ENCODE measurements at places on chromosomes 4 and X.

- no peak for DNase-seq
Observed at GRCh38 chr4:153541456-153542096, 75.4 kb downstream of the TMEM131L start.

- DNase-seq = no peak
Observed at GRCh38 chrX:70762285-70762684, 146.2 kb downstream of the TEX11 start.

- DNase-seq = no peak
Observed at GRCh38 chr4:27917381-27917780, 1056.7 kb downstream of the STIM2 start.

DNA sequence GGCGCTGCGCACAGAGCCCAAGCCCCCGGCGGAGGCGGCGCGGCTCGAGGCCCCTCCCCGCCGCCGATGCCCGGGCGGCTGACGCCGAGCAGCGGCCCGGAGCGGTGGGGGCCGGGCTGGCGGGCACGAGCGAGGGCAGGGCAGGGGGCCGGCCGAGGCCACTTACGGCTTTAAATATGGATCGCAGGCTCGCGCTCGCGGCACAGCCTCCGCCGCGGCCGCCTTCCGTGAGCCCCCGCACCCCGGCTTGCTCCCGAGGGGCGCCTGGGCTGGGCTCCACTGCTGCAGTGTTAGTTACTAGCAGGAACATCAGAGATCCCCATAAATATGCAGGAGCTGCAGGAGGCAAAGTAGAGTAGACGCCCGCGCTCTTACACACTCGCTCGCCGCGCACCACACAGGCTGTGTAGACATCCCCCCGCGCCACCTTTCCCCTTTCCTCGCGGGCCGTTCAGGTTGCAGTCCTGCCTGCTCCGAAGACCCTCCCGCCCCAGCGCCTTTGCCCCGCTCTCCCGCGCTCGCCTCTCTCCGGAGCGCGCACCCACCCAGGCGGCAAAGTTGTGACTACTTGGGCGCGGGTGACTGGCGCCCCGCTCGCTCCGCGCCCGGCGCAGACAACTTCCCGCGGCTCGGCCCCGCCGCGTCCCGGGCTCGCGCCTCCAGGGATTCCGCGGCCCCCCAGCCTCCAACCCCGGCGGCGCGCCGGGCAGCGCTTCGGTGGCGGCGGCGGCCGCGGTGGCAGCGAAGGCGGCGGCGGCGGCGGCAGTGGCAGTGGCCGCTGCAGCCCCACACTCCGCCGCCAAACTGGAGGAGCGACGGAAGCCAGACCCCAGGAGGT lies 152.0 kb upstream of the SLC4A4 start:
- no peak for DNase-seq

DNA sequence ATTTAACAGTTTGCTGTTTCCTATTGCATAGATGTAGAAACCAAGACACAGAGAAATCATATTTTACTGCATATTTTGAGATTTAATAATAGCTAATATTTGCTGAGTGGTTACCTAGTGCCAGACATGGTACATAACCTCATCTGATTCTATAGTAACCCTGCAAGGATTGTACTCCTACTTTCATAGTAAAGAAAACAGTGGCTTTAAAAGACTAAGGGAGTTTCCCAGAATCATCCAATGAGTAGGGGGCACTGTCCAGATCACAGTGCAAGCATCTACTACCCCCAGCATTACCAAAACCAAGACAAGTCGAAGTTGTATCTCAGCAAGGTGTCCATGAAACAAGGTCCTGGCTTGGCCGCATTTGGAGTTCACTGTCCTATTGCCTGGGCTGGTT lies 224.5 kb upstream of the TENM3 start:
- DNase-seq = no peak

GRCh38 chr4:11743236-11743635 lies 314.5 kb upstream of the HS3ST1 start:
- no peak for DNase-seq

DNA sequence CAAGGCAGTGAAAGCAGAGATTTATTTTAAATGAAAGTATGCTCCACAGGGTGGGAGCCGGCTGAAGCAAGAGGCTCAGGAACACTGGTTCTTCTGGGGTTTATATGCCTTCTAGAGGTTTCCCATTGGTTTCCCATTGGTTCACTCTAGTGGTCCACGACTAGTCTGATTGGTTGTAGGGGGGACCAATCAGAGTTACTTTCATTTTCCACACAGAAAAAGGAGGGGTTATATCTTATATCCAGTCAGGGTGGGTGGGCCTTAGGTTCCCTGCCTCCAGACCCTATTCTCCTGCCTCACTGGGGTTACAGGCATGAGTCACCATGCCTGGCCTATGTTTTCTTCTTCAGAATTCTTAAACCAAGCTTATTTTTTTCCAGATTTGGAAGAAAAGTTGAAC lies 101.6 kb downstream of the KLHL8 start:
- DNase-seq = no peak

GRCh38 chr4:123889507-123889906 lies 492.9 kb downstream of the SPRY1 start:
- DNase-seq = peak; percentile 18

DNA sequence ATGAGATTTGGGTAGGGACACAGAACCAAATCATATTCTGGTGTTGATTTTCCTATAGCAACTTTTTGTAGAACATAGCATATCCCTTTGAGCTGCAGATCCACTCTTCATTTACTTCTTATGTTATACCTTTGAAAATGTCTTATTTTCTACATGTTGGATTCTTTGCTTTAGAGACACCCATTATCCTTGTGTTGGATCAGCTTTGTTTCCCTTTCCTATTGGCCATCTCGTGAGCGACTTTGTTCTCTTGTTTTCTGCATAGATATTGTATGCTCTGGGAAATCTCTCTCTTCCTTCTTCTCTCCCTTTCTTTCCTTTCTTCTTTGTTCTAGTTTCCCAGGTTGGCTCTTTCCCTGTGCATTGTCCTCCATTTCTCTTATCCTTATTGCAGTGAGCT lies 59.6 kb downstream of the DRD5 start:
- DNase-seq = no peak

DNA sequence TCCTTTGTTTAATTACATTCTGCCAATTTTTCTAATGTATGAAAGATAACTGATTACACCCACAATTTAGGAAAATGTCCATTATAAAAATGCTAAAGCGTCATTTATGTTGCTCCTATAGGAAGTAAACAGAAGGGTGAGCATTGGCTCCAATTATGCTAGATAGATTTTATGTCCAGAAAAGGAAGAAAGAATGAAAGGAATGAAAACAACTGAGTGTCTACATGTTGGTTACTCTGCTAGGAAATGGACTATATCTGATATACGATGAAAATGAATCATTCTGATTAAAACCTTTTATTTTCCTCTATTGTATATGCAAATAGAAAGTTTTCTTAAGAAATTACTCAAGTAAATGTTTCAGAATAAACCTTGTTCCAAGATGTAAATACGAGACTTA lies 1.6 kb downstream of the ENAM start:
- no peak for DNase-seq

DNA sequence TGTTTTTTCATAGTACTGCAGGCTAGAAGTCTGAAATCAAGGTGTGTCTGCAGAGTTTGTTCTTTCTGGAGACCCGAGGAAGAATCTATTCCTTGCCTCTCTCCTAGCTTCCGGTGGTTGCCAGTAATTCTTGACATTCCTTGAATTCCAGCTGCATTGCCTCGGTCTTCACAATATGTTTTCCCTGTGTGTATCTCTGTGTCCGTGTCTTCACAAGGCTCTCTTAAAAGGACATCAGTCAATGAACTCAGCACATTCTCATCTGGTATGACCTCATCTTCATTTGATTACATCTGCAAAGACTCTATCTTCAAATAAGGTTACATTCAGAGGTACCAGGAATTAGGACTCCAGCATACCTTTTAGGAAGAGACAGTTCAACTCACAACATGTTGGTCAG lies 163.4 kb downstream of the BANK1 start:
- DNase-seq = no peak

DNA sequence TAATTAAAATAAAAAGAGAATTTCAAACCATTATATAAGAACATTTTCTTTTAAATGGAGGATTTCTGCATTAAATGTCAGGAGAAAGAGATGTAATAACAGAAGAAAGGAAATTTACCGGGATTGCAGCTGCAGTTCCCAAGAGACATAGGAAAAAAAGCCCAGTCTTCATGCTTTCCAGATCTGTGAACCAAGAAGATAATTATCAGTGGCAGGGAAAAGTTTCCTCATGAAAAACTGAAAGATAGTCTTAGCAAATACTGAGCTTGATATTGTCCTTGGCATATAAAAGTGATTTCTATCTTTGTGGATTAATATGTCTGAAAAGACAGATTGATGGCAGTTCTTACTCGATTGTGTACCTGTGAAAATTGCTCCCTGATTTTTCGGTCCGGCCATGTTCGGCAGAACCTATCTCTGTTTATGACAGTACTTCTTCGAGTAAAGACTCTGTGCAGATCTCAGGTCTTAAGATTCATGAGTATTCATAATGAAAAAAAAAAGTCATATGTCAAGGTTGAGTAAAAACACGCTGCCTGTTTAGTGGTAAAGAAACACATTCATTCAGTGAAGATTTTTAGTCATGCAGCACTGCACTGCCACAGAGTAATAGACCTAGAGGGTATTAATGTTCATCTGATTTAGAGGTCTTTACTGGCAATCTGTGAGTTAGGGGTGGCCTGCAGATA lies 29.6 kb downstream of the SPARCL1 start:
- no peak for DNase-seq

DNA sequence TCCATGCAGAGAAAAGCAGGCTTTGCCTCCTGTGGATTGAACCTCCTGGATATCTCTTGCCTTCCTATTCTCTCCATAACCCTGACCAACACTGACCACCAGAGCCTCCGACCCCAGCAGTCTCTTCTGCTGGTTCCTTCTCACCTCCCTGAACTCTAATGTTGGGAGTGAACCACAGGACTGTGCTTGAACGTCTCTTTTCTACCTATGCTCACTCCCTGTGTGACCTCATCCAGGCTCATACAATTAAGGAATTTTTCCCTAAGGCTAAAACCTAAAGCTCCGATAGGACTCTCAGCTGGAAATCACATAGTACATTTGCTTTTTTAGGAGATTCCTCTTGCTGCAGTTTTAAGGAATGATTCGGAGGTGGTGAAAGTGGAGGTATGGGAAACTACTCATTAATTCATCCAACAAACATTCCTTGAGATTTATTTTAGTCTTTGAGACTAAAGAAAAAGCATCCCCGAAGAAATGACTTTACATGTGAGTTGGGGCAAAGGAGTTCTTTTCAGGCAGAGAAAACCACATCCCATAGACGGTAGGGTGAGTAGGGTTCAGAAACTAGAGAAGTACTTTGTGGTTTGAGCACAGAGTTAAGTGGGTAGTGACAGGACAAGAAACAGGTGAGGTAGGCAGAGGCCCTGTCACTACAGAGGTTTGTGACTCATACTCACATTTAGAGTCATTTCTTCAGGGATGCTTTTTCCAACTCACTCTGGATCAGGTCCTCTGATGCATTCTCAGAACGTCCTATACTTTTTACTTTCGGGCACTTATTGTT lies 30.8 kb downstream of the NDNF start:
- DNase-seq = no peak

- no peak for DNase-seq
Observed at GRCh38 chr4:7070729-7071511, 3.1 kb upstream of the GRPEL1 start.

- DNase-seq = no peak
Observed at GRCh38 chr4:84378983-84379382, 120.1 kb downstream of the NKX6-1 start.

GRCh38 chr4:81427344-81427821 lies 44.3 kb downstream of the RASGEF1B start:
- no peak for DNase-seq

DNA sequence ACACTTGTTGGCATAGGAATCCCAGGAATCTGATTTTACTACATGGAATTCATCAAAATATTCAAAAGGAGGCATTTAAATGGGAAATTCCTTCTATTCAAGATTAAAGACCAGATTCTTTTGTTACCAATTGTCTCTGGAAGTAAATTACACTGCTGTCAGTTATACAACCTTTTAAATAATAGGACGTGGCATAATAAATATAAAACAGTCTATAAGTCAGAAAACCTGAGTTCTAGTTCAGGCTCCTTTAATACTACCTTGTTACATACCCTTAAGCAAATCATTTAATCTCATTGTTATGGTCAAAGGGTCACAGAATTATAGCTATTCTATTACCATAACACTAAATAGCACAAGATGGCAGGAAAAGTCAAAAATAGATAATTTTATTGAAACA lies 18.8 kb downstream of the COL4A6 start:
- no peak for DNase-seq

GRCh38 chr4:11259837-11260236 lies 168.9 kb downstream of the HS3ST1 start:
- DNase-seq = no peak

DNA sequence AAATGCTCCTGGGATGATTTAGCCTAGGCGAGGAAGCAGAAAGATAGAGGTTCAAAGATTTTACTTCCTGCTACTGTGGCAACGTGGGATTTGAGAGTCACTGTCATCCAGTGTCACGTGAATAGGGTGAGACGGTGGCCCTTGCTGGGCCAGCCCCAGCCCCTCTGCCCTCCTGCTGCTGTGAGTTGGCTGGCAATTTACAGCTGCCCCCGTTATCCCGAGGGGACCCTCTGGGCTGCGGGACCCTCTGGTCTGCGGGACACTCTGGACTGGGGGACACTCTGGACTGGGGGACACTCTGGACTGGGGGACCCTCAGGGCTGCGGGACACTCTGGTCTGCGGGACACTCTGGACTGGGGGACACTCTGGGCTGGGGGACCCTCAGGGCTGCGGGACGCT lies 765.4 kb downstream of the TRIML1 start:
- DNase-seq = no peak

DNA sequence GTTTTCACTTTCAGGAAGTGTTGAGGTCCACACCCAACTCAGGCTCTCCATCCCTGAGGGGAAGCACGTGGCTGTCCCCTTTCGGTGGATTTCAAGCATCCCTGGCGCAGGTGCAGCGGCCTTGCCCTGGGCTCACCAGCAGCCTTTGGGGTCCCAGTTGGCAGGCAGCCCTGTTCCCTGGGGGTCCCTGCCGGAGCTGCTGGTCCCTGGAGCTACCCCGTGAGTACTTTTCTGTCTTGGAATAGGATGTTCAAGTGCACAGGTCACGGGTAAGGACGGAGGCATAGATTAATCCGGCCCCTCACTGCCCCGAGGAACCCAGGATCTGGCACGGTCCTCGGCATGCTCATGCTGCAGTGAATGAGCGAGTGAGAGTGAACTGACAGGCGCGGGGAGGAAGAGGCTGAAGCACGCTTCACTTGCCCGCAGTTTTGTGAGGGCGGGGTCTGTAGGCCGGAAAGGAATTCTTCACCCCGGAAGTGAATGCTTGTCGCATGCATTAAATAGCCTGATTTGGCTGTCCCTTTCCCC lies 117.2 kb upstream of the FAT1 start:
- DNase-seq = no peak

- no peak for DNase-seq
Observed at GRCh38 chrX:71118985-71119535, 664 bp downstream of the MED12 start.

- DNase-seq = no peak
Observed at GRCh38 chrX:133177202-133177601, 41.0 kb downstream of the TFDP3 start.

- no peak for DNase-seq
Observed at GRCh38 chr4:101418055-101418454, 70.7 kb upstream of the PPP3CA start.
